ENCODE measurements at places on chromosomes 12 and 14.

DNA sequence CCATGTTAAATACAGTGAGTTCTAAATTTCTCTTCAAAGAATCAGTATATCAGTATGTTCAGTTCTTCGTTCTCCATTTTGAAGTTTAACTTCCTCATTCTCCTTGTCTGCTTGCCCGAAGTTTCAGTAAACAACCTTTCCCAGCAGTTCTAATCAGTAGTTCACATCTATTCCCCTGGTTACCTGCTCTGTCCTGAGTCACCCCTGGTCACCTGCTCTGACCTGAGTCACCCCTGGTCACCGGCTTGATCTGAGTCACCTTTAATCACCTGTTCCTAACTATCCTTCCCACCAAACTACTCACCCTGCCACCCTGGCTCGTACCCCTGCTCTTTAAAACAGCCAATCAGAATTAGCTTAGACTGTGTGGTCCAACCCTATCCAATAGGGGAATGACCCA is 9.4 kb upstream of the OR10G3 start:
- H3K36me3 ChIP-seq, result no peaks in the 10 kb centered on the region
- no peaks in the 10 kb centered on the region for H3K4me1 ChIP-seq
- no peaks in the 10 kb centered on the region for H3K27me3 ChIP-seq
- no peak overlapping the region for H3K27ac ChIP-seq

DNA sequence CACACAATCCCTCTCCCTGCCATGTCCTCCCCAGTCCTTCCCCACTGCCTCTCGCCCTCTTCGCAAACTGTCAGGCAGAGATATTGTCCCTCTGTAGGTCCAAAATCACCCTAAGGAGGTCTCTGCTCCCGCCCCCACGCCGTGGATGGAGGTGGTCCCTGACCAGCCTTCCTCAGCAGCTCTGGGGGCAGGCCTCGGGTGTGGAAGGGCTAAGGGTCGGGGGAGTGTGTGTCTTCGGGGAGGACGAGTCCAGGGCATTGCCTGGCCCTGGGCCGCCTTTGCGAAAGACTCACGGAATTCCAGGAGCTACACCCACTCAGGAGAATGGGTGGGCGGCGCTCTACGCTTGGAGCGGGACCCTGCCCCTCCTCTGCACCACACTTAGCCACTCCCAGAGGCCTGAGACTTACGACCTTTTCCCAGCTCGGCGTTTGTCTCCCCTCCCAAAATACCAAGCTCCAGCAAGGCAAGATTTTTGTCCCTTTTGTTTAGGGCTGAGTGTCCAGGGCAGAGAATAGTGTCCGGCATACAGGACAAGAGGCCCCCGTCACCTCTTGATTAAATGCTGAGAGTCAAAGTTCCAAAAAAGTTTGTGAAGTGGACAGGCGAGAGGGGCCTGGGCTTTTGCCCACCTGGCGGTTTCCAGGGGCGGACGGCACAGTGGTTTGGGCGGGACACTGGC is 881 bp downstream of the PYGL start:
- H3K27me3 ChIP-seq, result no peaks in the 10 kb centered on the region
- H3K4me3 ChIP-seq, result peak overlapping the region; percentile 66

GRCh38 chr12:79020106-79020505 is 155.5 kb downstream of the SYT1 start:
- no peak overlapping the region for H3K4me3 ChIP-seq
- no peak overlapping the region for H3K27ac ChIP-seq
- H3K27me3 ChIP-seq, result no peaks in the 10 kb centered on the region

GRCh38 chr12:46675736-46676135 is 150.1 kb downstream of the SLC38A4 start:
- peak overlapping the region; percentile 7 for H3K27ac ChIP-seq
- H3K36me3 ChIP-seq, result no peaks in the 10 kb centered on the region
- no peak overlapping the region for H3K4me3 ChIP-seq
- no peak for DNase-seq
- no peaks in the 10 kb centered on the region for H3K27me3 ChIP-seq
- H3K4me1 ChIP-seq, result peaks cover 39% of the 10 kb centered on the region

GRCh38 chr12:66359300-66359699 is 57.0 kb downstream of the HELB start:
- H3K4me3 ChIP-seq, result no peak overlapping the region
- H3K4me1 ChIP-seq, result no peaks in the 10 kb centered on the region
- H3K36me3 ChIP-seq, result no peaks in the 10 kb centered on the region
- H3K27me3 ChIP-seq, result no peaks in the 10 kb centered on the region

GRCh38 chr12:105420046-105420445 is 89.6 kb downstream of the C12orf75 start:
- H3K27me3 ChIP-seq, result no peaks in the 10 kb centered on the region
- no peak for DNase-seq
- H3K36me3 ChIP-seq, result no peaks in the 10 kb centered on the region
- H3K4me3 ChIP-seq, result no peak overlapping the region
- no peak overlapping the region for H3K27ac ChIP-seq

DNA sequence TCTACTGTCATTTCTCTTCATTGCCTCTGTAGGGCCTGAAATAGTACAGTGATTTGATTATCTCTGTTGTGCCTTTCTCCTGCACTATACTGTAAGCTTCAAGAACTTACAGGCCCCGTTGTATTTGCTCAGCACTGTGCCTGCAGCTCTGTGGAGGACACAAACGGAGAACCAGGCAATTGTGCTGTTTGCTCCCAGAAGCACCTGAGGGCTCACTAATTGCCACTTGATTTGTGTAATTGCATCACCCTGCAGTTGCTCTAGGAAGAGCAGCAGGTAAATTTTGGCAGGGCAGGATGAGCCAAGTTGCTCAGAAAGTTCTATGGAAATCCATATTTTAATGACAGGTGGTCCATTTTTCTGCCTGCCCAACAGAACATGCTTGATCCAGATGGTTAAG is 11.6 kb upstream of the KRT82 start:
- peaks cover 5% of the 10 kb centered on the region for H3K27me3 ChIP-seq
- no peak overlapping the region for H3K4me3 ChIP-seq
- H3K36me3 ChIP-seq, result no peaks in the 10 kb centered on the region
- no peak for DNase-seq
- H3K27ac ChIP-seq, result no peak overlapping the region
- H3K4me1 ChIP-seq, result peaks cover 19% of the 10 kb centered on the region

DNA sequence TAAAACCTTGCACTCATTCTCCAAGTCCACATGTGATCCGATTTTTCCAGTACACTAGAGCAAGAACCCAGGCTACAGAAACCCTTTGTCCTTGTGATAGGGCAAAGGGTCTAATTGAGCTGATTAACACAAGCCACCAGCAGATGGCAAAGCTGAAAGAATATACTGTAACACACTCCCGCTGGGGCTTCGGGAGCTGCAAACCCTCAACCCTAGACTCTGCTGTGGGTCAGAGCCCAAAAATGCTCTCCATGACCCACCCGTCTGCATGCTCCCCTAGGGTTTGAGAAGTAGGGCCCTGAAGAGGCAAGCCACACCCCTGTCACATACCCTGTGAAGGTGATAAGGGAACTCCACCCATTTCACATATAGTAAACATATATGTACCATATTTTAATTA is 33.6 kb upstream of the PCNX1 start:
- H3K27ac ChIP-seq, result no peak overlapping the region
- H3K4me1 ChIP-seq, result no peaks in the 10 kb centered on the region
- no peak for DNase-seq

All from suprapubic skin (tissue), 4 donors.